Activated CD4-positive, alpha-beta T cell treated with anti-CD3 and anti-CD28 coated beads, Interleukin-2, Interleukin-6, amounts not matched to agents 100 ng/mL and 50 ng/mL, durations not matched to agents 16 hours and 8 hours (primary cell): ENCODE measurements at places on chromosomes 5 and 9.

DNA sequence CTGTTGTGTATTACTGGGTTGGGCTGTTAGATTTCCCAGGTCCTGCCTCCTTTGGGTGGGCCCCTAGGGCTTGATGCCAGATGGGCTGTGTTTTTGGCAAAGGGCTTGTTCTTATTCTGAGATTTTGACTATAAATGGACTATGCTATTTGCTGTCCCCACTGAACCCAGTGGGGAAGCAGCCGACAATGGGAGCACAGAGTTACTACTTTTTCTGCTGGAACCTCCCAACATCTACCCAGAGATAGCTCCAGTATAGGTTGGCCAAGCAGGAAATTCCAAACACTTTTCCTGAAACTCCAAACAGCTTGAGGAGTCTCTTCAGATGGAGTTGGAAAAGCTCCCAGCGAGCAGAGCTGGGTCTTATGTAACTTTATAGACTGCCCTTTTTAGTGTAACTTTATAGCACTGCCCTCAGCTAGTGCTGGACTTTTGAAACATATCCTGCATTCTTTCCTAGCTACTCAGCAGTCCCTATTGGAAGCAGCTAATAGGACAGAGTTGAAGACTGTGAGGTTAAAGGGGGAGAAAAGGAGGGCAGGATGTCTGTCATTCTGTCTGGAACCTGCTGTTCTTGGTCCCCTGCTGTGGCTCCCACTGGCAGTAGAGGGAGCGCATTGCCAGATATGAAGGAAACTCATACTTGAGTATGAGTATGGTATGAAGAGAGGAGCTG, 21.0 kb downstream of the RUSC2 start:
- DNase-seq = no peak

DNA sequence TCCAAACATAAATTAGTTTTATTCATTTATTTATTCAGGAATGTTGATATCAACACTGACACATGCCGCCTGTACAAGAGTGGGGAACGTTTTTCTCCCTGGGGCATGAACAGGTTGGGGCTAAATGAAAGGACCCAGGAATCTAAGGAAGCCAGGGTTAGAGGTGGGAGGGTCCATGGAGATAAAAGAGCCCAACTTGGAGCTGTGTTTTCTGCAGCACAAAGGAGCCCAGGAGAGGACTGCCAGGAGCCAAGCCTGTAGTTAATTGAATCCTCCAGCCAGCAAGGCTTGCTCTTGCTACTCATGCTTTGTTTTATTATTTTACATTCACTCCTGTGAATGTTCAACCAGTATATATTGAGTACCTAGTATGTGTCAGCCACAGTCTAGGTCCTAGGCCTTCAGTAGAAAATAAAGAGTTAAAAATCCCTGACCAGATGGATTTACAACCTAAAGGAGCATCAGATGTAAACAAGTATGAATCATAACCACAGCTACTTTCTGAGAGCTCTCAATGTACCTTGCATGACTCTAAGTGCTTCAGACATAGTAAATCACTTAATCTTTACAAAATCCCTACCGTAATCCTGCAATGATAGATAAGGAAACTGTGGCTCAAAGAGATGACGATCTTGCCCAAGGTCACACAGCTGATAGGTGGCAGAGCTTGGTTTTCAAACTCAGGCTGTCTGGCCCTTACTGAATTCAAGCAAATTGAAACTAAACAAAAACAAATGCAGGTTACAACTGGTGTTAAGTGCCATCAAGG, 69.8 kb downstream of the ASTN2 start:
- no peak for DNase-seq

DNA sequence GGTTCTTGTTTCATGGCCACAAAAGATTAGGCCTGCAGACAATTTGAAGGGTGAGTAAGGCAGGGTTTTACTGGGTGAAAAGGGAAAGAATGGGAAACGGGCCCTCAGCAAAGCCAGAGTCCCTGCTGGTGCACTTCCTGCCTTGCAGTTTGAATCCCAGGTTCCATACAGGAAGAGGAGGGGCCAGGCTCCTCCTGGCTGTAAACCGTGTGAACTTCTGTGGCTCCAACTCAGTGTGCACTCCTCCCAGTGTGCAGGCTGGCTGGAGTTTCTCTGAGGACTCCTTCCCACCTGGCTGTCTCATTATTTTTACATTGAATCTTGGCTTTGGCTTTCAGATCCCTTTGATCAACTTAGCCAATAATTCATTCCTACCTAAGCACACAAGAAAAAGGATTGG, 367.1 kb upstream of the KLF4 start:
- DNase-seq = no peak

GRCh38 chr9:126480813-126481212, 132.9 kb upstream of the LMX1B start:
- DNase-seq = no peak

- DNase-seq = no peak
Measured at GRCh38 chr5:81909677-81910076, 62.1 kb upstream of the ATG10 start.
